ENCODE measurements at places on chromosomes 11 and 22.
A peak's percentile ranks its signal among the peaks of the same experiment; 100 is the strongest.

DNA sequence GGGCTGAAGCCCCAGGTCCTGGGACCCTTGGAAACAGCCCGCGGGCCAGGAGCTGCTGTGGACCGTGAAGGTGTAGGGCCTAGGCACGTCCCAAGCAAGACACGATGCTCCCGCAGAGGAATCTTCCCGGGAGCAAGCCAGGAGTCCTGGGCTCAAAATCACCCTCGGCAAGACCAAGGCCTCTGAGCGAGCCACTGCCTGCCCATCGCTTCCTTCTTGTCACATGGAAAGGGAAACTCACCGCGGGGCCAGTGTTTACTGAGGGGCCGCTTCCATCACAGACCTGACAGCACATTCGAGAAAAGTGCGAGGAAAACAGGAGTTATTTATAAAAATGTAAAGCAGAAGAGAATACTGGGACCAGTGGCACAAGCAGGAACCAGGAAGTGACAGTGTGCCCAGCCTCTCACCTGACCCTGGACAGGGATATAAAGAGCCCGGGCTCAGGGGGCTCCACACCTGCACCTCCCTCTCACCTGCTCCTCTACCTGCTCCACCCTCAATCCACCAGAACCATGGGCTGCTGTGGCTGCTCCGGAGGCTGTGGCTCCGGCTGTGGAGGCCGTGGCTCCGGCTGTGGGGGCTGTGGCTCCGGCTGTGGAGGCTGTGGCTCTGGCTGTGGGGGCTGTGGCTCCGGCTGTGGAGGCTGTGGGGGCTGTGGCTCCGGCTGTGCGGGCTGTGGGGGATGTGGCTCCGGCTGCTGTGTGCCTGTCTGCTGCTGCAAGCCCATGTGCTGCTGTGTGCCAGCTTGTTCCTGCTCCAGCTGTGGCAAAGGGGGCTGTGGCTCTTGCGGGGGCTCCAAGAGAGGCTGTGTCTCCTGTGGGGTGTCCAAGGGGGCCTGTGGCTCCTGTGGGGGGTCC is at the start of gene KRTAP5-5:
KRTAP5-5 (plus strand) TSS at position 450 of the 860 bp plus-strand sequence; CDS start at position 516, 66 bp downstream.
- DNase-seq = no peak

- DNase-seq = no peak
Measured at GRCh38 chr22:47816121-47816862, 1053.8 kb downstream of the TBC1D22A start.

DNA sequence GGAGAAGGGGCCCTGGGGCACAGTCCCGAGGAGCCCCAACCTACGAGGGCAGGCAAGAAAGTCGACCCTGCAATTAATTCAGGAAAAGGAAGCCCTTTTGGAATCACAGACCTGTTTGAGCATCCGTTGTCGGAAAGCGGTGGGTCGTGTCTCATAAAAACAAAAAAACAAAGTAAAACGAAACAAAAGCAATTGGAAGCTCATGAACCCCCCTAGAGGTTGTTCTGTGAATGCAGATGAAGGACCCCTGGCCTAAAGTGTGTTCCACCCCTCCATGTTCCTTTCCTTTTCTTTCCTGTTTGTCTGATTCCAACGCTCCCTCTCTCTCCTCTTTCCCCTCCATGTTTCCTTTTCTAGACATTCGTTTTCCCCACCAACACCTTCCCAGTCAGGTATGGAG is 203.7 kb downstream of the GRIK4 start:
- DNase-seq = no peak

DNA sequence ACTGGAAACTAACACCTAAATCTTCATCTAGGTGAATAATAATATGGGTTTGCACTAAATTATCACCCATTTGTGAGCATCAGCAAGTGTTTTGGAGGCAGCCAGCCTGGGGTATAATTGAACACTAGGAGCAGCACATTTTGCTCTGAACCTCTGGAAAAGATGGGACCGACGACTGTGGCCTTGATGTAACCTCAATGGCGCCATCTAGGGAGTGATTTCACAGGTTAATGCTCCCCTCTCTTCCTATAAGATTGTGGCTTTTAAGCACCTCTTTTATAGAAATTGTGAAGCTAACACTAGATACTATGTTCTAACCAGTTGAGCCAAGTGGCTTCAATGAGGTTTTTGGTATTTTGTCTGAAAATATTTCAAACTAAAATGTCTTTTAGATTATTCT is 203.7 kb downstream of the NELL1 start:
- peak; percentile 78 for DNase-seq

DNA sequence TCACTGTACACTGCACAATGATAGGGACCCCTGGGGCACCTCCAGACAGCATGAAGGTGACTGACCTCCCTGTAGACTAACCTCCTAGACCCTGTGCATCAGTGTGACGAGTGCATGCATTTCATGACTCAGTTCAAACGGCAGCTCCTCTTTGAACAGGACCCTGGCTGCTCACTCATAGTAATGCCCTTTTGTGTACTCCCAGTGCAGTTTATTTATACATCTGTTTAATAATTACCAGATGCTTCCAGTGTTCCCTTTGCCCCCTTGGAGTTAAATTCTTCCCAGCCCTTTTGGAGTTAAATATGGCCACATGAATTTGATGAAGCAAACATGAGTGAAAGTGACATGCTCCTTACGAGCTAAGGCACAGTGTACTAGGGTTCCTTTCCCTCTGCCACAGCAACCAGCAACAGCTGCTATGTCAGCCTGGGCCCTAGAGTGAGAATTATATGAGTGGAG is 72.4 kb downstream of the PANX1 start:
- DNase-seq = no peak
